ENCODE measurements at places on chromosomes 5 and 9.

GRCh38 chr9:125374443-125375309 lies 113.0 kb downstream of the GAPVD1 start:
- DNase-seq = peak; percentile 66

- DNase-seq = no peak
These were observed 107.0 kb downstream of the MELK start for GRCh38 chr9:36679710-36680109.

GRCh38 chr5:68350176-68350575 lies 134.6 kb downstream of the PIK3R1 start:
- DNase-seq = no peak

GRCh38 chr9:22463205-22463604 lies 16.6 kb downstream of the DMRTA1 start:
- DNase-seq = no peak

- no peak for DNase-seq
These were observed 157.0 kb upstream of the SMIM23 start for GRCh38 chr5:171628633-171628974.

- DNase-seq = no peak
These were observed 138.2 kb upstream of the RFX3 start for GRCh38 chr9:3664044-3664443.

DNA sequence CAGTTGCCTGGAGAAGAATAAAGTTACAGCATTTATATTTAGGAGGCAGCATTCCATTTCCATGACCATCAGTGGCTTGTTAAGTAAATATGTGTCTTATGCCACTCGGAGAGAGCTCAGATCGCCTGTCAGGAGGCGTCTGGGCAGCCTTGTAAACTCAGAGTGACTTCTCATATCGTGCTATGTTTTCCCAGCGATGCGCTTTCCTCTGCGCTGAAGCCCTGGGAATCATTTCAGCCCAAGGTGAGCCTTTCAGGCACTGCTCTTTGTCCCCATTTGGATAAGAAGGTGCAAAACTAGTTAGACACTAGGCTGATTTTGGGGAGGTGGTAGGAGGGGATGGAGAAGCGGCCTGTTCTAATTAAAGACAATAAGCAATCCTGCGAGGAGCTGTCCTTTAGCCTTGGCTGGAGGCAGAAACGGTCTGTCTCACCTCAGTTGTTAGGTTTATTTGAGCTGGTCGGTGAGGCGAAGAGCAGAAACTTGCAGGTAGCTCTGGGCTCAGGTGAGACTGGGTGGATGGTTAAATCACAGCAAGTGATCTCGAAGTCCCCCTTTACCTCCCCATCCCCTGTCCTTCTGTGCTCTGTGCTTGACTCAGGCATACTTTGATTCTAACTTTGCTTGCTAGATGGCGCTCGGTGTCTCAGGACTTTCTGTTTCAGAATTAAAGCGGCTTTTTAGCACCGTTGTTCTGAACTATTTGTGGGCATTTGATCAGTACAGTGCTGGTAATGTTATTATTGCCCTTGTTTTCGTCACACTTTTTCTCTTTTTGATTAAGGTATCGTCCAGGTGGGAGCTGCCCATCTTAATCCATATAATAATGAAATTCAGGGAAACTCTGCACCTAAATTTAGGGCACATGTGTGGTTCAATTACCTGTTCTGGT lies 24.6 kb downstream of the NR2F1 start:
- no peak for DNase-seq

GRCh38 chr5:78893940-78894677 lies 91.0 kb downstream of the ARSB start:
- no peak for DNase-seq

DNA sequence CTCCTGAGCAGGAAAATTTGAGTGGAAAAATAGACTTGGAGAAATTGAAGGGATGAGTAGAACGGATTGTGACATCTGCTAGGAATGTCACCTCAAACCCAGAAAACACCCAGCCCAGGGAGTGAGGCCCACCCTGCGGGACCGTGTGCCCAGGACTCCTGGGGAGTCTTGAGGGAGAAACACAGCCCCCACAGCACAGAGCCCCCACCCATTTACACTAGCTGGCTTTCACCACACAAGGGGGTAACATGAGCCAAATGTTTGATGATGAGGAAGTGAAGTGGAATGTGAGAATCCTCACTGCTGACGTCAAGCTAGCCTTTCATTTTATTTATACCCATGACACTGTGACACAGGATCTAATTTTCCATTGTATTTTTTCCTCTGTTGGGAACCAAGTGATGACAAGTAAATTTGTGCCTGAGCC lies 42.8 kb upstream of the PDE8B start:
- DNase-seq = no peak

DNA sequence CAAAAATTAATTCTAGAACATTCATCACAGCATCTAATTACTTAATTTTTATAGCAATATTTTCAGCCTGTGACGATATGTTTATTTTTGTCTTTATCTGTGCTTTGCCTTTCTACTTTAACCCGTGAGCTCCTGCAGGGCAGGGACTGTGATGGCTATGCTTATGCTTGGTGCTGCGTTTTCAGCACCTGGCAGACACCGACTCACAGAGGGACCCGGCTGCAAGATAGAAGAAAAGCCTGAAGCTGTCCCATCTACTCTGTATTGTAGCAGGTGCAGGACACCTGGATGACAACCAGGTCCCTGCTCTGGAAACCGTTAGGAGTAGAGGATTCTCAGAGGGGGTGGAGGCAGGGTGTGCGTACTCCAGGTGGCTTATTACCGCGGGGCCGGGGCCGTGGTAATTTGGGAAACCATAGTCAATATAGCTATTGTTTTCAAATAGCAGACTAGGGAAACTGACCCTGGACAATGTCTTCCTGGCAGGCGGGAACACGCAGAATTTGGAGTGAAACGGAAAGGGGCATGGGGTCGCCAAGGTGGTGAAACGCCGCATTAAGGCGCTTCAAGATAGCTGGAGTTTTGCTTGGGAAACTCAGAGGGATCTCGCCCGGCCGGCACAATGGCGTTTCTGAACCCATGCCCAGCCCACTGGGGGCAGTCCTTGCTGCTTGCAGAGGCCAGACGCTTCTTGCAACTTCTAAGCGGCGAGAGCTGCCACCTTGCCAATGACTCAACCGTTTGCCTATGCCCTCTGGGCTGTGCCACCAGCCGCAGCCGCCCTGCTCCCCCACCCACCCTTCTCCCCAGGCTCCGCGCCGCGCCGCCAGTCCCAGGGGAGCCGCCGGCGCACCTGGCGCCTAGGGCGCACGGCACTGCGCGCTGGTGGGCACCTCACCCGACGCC lies 140.1 kb upstream of the PALM2AKAP2 start:
- no peak for DNase-seq

DNA sequence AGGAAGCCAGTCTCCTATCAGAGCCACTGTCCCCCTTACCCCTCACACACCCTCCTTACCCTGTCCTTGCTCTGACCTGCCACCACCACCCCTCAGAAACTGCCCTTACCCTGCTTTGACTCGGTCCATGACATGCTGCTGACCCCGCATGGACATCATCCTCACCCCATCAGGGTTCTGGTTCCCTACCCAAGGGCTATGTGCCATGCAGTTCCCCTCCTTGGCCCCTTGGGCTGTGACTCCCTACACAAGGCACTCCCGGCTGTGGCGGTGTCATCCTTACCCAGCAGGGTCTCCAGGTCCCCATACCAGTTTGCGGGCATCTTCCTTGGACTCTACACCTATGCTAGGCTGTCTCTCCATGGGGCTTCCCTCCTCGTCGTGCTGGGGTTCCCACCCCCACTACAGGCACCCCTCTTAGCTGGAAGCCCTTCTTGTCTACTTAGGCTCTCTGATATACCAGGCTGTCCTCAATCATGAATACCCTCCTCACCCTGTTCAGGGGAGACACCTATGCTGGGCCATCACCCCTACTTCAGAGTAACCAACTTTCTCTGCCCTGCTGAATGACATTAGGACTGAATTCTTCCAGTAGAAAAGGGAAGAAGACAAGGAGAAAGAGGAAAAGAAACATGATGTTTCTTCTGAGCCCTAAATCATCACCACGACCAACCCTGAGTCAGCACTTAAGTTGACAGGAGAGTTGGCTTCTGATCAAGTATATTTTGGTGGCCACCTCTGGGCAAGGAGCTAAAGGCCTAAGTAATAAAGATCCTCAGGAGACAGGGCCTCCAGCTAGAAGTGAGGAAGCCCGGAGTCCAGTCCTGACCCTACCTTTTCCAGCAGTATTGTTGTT lies 115.2 kb downstream of the GCNT1 start:
- DNase-seq = no peak

- DNase-seq = no peak
These were observed 120.1 kb upstream of the POC5 start for GRCh38 chr5:75837258-75837841.

GRCh38 chr5:176373100-176373818 lies 8.0 kb downstream of the ARL10 start:
- no peak for DNase-seq

- DNase-seq = no peak
These were observed 31.5 kb upstream of the NCS1 start for GRCh38 chr9:130140706-130141105.

DNA sequence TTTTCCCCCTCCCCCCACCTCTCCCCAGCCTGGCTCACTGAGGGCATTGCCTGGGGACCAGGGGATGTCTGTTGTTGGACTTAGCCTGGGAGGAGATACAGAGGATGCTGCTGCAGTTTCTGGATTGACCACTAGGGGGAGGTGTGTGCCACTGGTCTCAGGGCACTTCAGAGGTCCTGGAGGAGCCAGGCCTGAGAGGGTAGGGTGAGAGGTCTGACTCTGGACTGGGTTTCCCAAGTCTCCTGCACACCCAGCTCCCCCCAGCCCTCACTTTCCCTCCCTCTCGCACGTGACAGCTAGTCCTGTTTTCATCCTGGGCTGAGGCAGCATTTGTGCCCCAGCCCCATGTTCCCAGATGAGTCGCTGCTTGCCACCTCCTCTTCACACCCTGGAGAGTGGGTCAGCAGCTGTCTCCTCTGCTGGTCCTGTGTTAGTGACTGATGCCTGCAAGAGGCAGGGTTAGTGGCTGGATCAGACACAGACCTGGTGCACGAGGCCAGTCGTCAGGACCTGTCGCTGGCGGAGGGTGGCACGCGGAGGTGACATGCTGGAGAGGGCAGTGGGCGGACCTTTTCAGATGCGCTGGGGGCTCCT lies 4.4 kb downstream of the IL3 start:
- DNase-seq = peak; percentile 76

- no peak for DNase-seq
These were observed 53.9 kb downstream of the TTLL11 start for GRCh38 chr9:122039234-122039633.

DNA sequence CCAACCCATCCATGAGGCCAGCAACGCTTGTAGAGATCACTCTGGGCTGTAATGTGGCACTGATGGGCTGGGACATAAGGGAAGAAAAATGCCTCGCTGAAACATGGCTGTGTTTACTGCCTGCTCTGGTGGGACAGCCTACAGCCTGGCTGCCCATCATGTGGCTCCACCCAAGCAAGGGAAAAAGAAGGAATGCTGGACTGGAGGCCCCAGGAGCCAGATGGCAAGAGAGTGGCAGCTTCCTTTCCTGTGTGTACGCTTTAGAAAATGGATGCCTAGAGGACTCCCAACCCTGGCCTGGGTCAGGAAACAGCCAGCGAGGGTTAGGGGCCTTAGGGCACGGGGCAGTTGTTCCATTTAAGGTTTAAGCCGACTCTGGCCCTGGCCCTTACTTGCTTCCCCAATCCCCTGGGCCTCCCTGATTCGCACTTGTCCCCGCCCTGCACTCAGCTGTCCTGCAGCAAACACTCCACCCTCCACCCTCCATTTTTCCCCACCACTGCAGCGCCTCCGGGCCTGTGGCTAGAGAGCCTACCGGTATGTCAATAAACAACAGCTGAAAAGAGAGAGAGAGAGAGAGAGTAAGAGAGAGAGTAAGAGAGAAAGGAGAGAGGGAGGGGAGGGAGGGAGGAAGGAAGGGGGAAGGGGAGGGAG lies 819.4 kb downstream of the SEMA5A start:
- DNase-seq = no peak

- no peak for DNase-seq
These were observed 299.9 kb downstream of the SPOCK1 start for GRCh38 chr5:137199201-137199600.

GRCh38 chr5:128341056-128341455 lies 197.0 kb downstream of the FBN2 start:
- DNase-seq = no peak

DNA sequence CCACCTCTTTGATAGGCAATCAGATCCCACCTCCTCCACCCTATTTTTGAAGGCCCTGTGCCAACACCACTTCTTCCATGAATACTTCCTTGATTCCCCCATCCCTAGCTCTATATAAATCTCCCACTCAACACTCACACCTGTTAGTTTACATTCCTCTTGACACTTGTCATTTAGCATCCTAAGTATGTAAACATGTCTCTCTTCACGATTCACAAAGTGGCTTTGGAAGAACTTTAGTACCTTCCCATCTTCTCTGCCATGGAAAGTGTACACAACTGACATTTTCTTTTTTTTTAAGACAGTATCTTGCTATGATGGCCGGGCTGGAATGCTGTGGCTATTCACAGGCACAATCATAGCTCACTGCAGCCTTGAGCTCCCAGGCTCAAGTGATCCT lies 1.5 kb upstream of the FXN start:
- DNase-seq = no peak

DNA sequence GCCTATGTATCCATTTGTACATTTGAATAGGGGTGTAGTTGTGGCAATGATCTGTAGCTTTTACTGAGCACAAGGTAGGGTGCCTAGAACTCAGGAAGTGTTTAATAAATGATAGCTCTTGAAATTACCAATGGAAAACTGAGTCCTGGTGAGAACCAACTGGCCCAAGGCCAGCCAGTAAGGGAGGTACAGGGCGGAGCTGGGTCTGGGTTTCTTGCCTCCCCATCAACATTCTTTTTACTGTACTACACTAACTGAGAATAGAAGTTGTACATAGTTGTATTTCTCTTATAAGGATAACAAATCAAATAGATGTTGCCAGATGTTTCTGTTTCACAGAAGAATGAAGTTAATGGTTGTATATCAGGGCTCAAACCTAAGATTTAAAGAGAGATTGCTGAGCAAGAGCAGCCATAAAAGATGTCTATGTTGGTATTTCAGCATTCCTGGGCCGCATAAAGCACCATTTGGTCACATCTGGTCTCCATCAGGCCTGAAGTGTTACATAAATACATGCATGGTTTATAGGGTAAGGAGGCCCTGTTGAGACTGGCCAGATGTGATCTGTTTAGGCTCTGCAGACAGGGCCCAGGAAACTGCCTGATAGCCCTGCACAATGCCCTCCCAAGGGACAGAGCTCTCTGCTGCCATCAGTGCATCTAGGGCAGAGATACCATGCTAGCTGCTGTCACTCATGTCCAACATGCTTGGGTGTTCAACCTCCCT lies 210.5 kb downstream of the NXNL2 start:
- DNase-seq = no peak

DNA sequence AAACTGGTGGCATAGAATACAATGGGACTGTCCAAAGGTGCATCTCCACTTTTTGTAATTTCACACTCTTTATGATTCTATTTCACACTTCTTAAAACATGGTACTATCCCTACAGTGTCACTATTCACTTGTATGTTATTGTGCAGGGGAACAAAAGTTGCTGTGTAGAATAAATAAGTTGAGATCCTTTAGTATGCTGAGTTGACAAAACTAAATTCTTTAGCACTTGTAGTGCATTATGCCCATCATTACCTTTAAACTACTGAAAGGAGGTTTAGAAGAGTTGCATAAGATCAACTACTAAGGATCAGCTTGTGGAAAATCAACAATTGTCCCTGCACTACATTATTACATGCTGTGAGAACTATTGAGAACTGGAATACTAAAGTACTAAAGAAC lies 1380.9 kb downstream of the PTPRD start:
- DNase-seq = no peak

- no peak for DNase-seq
These were observed 894 bp downstream of the FST start for GRCh38 chr5:53481159-53481886.

All from activated naive CD4-positive, alpha-beta T cell treated with anti-CD3 and anti-CD28 coated beads, Interleukin-2, amount 50 U/mL, for 16 hours (primary cell).